ENCODE measurements at places on chromosomes 16 and 17. TPM values are rescaled to one million over a fixed set of nuclear protein-coding genes. Genes with fewer than 3 reads are reported as not detected.

DNA sequence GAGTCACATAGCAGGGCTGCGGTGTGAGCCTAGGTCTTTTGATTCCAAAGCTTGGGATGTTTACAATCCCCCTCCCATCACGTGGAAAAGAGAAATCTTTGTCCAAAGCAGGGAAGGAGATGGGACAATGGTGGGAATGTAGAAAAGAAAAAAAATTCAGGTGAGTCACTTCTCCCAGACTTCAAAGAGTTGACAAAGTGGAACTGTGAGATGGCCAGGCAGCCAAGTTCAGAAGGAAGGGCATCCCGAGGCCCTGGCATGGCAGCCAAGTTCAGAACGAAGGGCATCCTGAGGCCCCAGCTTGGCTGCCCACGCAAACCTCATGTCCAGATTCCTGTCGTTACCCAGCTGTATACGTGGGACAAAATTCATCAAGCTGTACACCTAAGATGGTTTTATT lies 47.5 kb downstream of the FOXL1 start:
- no peak for DNase-seq

GRCh38 chr16:649631-650030 lies 466 bp downstream of the WDR90 start:
- DNase-seq: no peak

- DNase-seq: no peak
Observed at GRCh38 chr16:280991-281659, 734 bp downstream of the ARHGDIG start.

- no peak for DNase-seq
Observed at GRCh38 chr17:66684731-66685130, 150.2 kb upstream of the CACNG5 start.

DNA sequence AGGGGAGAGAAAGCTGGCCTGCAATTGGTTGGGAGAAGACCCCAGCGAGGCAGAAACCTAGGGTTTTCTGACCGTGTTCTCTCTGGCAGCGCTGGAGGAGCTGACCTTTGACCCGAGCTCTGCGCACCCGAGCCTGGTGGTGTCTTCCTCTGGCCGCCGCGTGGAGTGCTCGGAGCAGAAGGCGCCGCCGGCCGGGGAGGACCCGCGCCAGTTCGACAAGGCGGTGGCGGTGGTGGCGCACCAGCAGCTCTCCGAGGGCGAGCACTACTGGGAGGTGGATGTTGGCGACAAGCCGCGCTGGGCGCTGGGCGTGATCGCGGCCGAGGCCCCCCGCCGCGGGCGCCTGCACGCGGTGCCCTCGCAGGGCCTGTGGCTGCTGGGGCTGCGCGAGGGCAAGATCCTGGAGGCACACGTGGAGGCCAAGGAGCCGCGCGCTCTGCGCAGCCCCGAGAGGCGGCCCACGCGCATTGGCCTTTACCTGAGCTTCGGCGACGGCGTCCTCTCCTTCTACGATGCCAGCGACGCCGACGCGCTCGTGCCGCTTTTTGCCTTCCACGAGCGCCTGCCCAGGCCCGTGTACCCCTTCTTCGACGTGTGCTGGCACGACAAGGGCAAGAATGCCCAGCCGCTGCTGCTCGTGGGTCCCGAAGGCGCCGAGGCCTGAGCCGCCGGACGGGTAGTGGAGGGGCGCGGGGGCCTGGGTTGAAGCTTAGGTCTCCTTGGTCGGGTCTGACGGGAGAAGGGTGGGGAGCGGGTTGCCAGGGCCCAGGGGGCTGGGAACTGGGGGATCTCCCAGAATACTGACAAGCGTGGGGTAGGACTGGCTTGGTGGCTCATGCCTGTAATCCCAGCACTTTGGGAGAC lies 7.4 kb upstream of the PYDC1 start:
- no peak for DNase-seq

DNA sequence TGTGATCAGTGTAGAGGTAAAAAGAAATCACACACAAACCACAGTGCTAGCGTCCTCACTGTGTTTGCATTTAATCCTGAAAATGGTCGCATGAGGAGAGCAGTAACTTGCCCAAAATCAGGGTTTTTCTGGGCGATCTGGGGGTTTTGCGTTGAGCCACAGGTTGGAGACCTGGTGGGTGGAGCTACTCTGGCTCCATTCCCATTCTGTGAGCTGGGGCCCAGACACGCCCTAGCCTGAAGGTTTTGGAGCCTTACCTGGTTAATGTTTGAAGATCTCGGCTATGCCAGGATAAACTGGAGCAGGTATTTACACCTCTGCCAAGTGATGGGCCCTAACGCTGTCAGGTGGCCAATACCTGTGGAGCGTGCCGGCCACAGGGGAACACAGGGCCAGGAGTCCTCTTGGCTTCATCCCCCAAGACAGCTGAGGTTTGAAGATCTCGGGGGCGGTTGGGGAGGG lies 48.4 kb downstream of the MPRIP start:
- DNase-seq: no peak

DNA sequence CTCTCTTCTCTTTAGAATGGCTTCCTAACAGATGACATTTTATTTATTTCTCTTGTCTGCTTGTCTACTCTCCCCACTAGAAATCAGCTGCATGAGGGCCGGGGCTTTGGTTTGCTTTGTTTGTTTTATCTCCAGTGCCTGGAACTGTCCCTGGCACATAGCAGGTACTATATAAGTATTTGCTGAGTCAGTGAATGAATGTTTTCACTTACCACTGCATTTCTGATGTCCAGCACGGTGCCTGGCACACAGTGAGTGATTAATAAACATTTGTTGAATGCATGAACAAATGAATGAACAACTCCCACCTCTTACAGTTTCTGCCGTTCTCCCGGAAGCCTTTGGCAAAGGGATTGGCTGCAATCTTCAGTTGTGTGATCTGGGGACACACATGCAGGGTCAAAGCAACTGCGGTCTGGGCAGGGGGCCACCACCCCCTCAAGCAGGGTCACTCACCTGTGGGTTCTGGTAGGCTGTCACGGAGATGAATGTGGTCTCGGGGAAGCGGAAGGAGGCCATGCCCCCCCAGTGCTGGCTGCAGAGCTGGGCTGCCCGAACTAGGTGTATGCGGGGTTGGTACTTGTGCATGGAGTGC lies 3.4 kb downstream of the TBX6 start:
- no peak for DNase-seq

- DNase-seq: no peak
Observed at GRCh38 chr17:57849163-57849873, 526 bp downstream of the MRPS23 start.

DNA sequence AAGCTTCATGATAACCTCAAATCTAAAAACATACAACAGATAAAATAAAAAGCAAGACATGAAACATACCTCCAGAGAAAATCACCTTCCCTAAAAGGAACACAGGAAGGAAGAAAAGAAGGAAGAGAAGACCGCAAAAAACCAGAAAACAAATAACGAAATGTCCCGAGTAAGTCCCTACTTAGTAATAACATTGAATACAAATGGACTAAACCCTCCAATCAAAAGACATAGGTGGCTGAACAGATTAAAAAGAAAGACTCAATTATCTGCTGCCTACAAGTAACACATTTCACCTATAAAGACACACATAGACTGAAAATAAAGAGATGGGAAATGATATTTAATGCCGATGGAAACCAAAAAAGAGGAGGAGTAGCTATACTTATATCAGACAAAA lies 6.2 kb downstream of the FBXO39 start:
- no peak for DNase-seq

DNA sequence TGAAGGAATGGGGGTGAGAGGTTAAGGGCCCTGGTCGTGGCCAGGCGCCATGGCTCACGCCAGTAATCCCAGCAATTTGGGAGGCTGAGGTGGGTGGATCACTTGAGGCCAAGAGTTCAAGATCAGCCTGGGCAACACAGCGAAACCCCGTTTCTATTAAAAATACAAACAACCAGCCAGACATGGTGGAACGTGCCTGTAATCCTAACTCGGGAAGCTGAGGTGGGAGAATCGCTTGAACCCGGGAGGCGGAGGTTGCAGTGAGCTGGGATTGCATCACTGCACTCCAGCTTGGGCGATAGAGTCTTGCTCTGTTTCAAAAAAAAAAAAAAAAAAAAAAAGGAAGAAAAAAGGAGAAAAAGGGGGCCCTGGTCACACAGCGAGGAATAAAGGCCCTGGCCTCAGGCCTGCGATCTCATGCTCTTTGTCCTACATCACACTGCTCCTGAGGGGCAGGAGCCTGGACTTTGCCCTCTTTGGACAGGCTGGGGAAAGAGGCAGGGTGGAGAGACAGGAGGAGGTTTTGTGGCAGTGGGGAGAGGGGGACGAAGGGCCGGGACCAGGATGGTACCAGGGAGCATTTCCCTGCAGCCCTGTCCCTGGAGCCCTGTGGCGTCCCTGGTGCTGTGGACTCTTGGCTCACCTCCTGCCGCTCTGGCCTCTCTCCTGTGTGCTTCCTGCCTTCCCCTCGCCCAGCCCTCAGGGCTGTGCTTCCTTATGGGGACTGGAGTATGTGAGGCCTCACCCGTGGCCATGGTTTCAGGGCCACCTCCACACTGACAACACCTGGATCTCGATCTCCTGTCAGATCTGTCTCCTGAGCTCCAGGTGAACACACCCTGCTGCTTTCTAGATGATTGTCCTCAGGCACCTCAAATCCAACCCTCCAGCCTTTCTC lies 19.7 kb upstream of the SLC25A19 start:
- no peak for DNase-seq

- no peak for DNase-seq
Observed at GRCh38 chr16:80317599-80318037, 223.2 kb upstream of the DYNLRB2 start.

GRCh38 chr17:47864791-47865216 lies 13.8 kb upstream of the SP6 start:
- DNase-seq: no peak

GRCh38 chr17:3979290-3979611 lies 15.0 kb upstream of the ATP2A3 start:
- no peak for DNase-seq

DNA sequence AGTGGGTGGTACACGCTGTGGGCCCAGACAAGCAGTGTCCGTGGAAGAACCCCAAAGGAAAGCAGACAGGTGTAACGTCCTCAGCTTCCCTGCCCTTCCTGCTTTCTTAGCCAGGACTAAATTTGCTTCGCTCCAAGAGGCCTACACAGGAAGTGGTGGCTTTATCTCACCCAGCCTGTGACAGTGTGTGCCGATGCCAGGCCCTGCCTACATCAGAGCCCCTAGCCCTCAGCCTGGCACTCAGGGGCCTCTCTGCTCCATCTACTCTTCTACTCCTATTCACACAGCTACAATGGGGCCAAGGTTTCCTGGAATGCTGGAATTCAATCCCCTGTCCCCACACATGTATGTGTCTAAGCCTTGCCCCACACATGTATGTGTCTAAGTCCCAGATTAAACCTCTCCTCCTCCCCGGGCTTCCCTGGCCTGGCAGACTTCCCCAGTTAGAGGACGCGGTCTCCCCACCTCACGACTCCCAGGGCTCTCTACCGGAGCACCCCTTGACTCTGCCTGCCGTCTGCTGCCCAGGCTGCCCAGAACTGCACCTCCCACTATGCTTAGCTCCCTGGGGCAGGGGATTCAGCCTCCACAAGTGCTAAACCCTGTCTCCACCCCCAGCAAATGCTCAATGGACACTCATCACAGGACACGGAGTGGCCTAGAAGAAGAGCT lies 8.2 kb downstream of the PGAP3 start:
- DNase-seq: no peak

DNA sequence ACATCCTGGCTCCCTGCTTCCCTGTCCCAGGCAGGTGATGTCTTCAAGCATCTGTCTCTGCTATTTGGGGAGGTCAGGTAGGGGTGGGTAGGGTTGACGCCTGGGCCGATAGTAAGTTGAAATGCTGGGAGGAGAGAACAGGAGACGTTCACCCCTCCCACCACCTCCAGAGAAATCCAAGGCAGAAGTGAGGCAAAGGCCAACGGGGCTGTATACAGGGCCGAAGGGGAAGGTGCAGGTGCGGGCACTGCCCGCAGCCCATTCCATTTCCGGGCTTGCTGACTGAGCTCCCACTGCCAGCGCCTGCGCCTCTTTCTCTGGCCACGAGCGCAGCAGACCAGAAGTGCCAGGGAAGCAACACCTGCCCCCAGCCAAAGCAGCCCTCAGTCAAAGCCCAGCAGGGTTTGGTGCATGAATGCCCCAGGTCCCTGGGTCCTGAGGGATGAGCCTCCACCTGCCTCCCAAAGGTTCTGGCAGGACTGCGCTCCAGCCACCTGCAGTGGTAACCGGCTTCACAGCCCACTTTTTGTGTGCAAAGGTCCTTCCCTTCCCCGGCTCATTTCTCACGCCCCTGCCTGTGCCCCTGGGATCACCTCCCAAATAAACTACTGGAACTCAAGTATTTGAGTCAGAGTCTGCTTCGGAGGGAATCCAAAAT lies 127.6 kb upstream of the TNRC6C start:
- DNase-seq: no peak

GRCh38 chr16:89921702-89922476 lies 1.3 kb upstream of the TUBB3 start:
- DNase-seq: peak; percentile 60

- DNase-seq: no peak
Observed at GRCh38 chr17:5582209-5583185, 1.8 kb downstream of the NLRP1 start.

DNA sequence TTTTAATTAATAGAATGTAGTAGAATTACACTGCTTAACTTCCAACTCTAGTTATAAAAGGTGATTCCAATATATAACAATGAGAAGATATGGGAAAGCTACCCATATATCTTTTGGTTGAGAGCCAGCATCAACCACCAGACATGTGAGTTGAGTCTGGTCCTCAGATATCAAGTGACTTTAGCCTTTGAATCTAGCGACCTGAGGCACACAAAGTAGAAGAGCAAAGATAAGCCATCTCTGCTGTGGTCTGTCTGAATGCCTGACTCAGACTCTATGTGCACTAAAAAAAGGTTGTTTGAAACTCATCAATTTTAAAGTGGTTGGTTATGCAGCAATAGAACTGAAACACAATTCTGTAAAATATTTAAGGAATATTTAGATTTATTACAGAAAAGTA lies 492.5 kb upstream of the SOX9 start:
- DNase-seq: no peak

DNA sequence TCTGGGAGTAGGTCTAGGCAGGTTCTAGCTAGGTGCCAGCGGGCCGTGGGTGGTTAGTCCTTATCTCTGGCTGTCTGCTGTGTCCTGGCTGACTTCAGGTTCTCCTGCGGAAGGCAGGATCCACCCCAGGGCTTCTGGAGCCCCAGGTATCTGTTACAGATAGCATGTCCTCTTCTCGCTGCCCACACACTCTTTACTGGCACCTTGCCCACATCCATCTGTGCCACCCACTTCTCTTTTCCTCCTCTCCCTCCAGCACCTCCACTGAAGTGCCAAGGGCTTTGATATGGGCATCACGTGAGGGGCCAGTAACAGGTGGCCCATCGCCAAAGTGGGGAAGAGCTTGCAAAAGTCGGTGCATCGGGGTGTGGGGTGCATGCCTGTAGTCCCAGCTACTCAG lies 4.6 kb upstream of the MPP2 start:
- no peak for DNase-seq

PRAC1 gene
- total RNA-seq: not detected

PRR29 gene
- total RNA-seq: 1.4 TPM

GRIN2A gene
- 0.09 TPM for total RNA-seq

ALOX15B gene
- total RNA-seq: not detected

CD300H gene
- total RNA-seq: not detected

CCL18 gene
- total RNA-seq: not detected

CAPN15 gene
- 56.9 TPM for total RNA-seq

AANAT gene
- total RNA-seq: 0.39 TPM

Data from neural crest cell (in vitro differentiated cells).